M059J (cell line): ENCODE measurements at places on chromosomes 13 and 19.

DNA sequence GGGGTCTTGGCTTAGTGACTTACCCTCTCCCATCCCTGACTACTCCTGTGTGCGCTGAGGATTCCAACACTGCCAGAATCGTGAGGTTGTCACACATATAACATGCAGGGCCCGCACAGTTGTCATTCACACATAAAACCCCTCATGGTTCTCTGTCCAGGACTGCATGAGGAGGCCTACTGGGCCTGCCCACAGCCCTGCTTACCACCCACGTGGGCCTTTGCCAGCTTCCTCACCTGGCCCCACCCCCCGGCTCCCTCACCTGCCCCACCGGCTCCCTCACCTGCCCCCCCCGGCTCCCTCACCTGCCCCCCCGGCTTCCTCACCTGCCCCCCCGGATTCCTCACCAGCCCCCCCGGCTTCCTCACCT lies 197.2 kb downstream of the TEX29 start:
- DNase-seq = no peak

DNA sequence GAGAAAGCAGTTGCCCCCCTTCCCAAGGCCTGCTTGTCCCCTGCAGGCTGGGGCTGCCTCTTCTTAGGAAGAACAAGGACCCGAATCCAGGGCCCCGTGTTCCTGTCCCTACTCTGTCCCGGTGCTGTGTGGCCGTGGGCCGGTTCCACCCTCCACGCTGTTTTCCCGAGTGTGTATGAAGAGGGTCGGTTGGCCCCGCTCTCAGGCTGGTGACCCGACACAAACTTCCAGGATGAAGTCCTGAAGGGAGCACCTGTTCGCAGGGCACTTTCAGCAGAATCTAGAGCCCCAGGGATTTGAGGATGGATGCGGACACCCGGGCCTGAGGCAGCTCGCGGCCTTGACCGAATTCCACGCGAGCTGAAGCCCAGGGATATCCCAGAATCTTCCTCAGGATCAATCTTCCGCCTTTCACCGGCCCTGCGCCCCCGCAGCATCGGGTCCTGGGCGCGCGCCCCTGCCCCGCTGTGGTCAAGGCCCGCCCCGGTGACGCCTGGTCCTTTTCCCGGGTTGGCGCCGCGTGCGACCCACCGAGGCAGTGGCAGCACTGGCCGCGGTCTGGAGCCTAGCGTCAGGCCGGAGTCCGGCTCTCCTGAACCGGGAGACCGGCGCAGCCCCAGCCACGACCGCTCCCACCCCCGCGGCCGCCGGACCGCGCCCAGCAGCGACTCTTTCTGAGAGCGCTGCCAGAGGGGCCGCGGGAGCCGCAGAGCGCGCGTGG lies 528 bp upstream of the CHST8 start:
- no peak for DNase-seq

DNA sequence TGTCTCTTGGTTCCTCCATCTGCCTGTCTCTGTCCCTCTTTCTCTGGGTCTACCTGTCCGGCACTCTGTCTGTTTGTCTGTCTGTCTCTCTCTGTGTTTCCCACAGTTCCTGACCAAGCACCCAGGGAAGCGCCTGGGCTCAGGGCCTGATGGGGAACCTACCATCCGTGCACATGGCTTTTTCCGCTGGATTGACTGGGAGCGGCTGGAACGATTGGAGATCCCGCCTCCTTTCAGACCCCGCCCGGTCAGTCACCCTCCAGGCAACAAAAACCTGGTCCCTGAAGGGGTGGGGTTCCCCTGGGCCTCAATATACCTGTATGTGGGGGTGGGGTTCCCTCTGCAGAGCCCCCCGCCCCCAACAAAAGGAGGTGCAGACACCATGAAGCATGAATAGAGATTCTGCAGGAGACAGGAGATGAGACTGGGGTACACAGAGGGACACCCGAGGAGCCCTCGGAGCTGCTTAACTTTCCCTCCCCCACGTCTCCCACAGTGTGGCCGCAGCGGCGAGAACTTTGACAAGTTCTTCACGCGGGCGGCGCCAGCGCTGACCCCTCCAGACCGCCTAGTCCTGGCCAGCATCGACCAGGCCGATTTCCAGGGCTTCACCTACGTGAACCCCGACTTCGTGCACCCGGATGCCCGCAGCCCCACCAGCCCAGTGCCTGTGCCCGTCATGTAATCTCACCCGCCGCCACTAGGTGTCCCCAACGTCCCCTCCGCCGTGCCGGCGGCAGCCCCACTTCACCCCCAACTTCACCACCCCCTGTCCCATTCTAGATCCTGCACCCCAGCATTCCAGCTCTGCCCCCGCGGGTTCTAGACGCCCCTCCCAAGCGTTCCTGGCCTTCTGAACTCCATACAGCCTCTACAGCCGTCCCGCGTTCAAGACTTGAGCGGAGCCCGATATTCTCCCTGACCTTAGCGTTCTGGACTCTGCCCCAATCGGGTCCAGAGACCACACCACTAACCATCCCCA lies 2.6 kb upstream of the CACNG7 start:
- DNase-seq = no peak

DNA sequence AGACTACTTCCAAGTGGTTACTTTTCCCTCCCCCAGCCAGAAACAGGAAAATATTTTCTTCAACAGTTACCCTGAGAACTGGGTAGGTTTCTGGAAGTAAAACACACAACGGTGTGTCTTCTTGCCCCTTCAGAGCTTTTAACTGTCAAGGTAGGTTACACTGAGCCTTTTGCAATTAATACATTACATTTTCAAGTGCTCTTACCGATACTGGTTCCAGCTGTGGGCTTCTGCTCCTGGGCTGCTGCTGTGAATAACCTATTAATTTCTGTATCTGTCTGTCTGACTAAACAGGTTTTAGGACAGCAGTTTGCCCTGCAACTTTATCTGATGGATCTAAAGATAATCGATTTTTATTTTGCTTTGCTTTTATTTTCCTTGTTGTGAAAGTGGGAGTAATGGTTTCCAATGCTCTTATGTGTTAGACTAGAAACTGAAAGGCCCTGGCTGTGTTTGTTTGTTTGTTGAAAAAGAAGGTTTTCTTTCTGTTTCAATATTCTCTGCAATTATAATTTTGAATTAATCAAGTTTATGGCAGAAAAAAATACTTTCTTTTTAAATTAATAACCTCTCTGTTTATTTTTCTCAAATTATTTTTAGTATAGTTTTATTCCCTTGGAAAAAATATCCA lies 196.7 kb upstream of the SLITRK6 start:
- DNase-seq = no peak

DNA sequence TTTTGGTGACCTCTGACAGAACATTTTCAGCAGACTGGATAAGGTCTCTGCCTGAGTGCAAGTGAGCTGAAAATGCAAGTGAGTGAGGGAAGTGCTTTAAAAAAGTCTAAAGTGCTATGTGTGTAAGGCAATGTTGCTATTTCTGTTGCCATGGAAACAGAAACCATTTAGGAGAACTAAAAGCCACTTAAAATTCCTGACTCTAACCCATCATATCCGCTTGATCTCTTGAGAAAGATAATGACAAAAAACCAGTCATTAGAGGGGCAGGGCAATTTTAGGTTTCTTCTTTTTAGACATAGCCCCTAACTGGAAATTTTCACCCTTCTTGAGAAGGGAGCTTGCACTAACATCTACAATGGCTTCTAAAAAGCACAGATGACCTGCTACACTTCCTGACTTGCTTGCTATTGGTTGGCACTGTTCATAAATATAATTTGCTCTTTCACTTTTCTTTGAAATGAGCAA lies at the start of gene CYSLTR2:
CYSLTR2 (plus strand) TSS at position 458 of the 468 bp plus-strand sequence. CDS start 52,889 bp downstream, outside the sequence.
- peak; percentile 75 for DNase-seq

DNA sequence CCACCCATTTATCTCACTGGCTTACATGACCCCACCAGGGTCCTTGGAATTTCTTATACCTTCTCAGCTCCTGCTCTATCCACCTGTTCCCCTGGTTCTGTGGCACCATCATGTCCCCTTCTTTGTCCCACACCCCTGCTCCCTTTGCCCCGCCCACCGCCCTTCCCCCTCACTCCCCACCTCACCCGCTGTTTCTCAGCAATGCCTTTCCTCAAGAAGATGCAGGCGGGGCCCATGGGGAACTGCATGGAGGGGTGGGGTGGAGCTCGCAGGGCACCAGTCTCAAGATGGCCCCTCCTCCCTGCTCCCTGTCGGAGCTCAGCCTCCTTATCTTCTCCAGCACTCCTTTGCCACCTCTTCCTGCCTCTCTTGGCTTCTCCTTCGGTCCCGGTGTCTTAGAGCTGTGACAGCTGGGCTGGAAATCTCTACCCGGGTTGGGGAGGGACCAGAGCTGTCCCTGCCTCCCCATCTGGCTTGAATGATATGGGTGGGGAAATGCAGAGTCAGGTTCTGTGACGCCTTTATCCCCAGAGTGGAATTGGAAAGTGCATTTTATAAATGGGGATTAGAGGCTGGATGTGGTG lies at the start of gene CABP5:
CABP5 (minus strand) TSS at position 405 of the 584 bp plus-strand sequence; CDS start at position 248, 157 bp downstream.
- DNase-seq = no peak
